NCI-H748 treated with DMSO at 0.1 percent for 48 hours (cell line): ENCODE measurements at places on chromosomes 1 and 21.

GRCh38 chr1:22753481-22753971 lies 42.9 kb downstream of the EPHB2 start:
- no peak for DNase-seq

DNA sequence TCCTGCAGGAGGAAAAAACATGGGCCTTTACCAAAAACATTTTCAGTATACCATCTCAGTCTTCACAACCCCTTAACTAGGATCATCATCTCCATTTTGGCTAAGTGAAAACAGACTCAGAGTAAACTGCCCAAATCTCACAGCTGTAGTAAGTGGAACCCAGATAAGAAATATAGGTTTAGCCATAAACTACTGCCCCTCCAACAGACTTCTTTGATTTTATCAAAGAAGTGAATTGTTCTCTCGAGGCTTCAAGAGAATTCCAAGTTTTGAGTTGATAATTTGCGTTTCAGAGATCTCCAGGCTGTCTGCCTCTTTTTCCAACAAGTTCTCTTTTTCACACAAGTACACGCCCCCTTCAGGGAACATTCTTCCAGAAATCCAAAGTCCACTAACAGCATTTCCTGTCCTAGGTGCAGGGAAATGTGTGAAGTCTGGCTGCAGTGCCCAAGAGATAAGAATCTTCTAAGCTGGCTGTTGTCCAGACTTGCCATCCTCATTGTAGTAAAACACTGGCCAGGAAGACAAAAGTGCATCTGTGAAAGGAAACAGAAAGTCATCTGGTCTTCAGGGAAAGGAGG lies 30.8 kb downstream of the RNF19B start:
- no peak for DNase-seq

DNA sequence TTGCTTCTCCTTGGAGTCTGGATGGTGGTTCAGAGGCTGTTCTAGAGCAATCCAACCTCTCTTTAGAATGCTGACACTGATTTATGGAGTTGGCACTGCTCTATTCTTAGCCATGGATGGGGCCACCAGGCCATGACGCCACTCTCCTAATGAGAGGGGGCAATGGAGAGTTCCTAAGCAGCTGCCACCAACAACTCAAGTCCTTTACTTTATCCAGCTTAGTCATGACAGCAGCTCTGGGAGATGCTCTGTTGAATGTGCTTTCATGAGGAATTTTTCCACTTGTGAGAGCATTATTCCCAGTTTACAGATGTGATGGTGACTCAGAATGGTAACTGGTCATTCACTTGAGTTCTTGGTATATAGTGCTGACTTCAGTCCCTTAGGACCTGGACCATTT lies 366.3 kb downstream of the HHAT start:
- DNase-seq: no peak

DNA sequence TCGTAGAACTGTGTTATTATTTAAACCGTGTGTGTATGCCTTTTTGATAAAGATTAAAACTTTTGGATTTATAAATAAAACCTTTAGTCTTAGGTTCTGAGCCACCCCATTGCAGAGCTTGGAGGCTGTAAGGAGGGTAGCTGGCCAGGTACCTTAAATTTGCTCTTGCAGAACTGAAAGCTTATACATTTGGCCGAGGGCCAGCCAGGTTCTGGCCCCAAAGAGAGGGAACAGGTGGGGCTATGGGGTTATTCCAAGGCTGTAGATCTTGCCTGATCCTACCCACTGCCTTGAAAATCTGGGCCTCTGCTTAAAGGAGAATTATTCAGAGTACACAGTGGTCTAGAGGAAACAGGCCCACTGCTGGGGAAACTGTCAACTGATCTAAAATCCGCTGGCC lies 59.6 kb downstream of the CAMK2N1 start:
- no peak for DNase-seq

DNA sequence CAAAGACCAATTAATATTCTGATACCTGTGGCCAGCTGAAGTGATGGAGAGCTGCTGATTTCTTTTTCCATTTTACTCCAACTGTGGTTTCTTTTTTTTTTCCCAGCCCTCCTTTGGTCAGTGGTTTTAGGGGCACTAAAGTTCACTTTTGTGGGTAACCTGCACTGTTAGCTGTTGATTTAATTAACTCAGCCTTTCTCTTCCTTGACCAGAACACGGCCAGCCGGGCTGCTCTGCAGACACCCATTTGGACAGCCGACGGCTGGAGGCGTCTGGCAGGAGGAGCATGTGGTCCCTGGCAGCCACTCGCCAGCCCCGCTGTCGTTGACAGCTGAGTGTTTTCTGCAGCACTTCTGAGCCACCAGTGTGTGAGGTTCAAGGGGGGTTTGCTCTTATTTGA lies 136.2 kb upstream of the RUNX3 start:
- no peak for DNase-seq

GRCh38 chr1:222642468-222642867 lies 24.6 kb downstream of the MIA3 start:
- DNase-seq: no peak

DNA sequence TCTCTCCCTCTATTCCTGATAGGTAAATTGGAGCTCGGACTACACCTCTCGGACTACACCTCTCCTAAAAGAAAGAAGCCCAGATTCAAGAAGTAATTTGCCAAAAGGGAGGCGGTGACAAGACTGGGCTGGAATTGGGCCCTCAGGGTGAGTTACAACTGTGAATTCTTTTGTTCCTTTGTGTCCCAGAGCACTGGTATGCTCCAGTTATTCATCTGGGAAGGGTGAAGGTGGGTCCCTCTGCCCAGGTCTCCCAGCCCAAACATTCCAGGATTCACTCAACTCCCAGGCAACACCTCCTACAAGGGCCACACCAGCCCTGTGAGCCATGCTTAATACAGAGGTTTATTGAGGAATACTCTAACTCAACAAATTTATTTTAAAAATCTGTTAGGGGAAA lies 69.2 kb downstream of the LMX1A start:
- DNase-seq: no peak

GRCh38 chr1:54815086-54815876 lies 14.2 kb upstream of the TTC22 start:
- no peak for DNase-seq

- peak; percentile 72 for DNase-seq
Measured at GRCh38 chr1:51622455-51622913, 5.6 kb downstream of the OSBPL9 start.

DNA sequence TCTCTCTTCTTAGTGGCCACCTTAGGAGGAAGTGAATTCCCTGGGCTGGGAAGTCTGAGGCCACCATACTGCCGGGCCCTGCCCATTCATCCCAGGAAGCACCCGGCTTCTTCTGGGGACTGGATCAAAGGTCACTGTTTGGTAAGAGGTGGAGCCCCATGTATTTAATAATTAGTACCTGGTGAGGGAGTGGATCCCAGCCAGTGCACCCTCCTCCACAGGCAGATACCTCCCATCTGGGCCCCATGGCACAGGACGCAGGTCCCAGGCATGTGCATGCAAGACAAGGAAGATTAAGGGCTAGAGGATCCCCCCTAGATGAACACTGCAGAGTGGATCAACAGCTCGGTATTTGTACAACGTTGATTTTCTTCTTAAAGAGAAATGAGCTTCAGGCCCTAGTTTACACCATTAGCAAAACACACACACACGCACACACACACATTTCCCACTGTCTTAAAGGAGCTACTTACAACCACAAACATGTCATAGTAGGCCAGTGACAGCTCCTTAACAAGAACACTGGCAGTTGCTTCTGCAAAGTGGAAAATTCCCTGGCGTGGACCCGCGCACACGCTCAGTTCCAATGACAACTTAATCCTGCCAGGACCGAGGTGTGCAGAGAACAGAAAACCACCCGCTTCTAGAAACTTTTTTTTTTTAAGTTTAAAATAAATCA lies 90.7 kb downstream of the MRPL37 start:
- no peak for DNase-seq

- DNase-seq: no peak
Measured at GRCh38 chr1:92031281-92032110, 1.7 kb downstream of the EPHX4 start.

- no peak for DNase-seq
Measured at GRCh38 chr1:2001773-2002411, 1.7 kb downstream of the CFAP74 start.

GRCh38 chr1:205495237-205495823 lies 9.1 kb upstream of the CDK18 start:
- DNase-seq: peak; percentile 32

DNA sequence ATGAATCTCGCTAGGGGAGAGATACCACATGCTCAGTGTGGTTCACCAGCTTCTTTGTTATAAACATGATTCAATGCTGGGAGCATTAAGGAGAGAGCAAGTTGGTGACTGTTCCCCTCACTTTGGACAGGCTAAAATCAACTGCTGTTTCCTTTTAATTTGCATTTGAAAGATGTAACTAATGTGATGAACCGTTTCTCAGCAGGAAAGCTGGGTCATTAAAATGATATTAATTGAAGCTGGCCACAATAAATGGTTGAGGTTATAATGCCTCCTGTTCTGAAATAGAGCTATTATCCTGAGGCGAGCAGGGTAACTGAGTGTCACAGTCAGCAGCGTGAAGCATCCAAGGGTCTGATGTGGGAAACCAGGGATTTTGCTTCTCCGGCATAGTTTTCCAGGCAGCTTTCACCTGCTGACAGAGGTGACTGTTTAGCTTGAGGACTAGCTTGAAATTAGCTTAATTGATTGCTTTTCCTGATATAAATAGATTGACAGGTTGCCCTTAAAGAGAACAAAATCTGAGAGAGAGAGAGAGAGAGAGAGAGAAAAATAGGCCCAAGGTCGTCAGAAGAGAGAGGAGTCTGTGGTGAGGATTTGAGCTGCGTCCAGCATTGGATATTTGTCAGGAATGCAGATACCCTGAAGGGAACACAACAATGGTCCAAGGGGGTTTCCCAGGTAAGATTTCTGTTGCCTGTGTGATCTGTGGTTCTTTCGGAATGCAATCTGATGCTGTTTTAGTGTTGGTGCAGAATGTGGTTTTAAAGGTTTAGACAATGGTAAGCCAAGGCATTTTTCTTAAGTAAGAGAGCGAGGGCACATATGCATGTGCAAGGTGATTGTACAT lies 209.7 kb downstream of the PATJ start:
- peak; percentile 23 for DNase-seq

DNA sequence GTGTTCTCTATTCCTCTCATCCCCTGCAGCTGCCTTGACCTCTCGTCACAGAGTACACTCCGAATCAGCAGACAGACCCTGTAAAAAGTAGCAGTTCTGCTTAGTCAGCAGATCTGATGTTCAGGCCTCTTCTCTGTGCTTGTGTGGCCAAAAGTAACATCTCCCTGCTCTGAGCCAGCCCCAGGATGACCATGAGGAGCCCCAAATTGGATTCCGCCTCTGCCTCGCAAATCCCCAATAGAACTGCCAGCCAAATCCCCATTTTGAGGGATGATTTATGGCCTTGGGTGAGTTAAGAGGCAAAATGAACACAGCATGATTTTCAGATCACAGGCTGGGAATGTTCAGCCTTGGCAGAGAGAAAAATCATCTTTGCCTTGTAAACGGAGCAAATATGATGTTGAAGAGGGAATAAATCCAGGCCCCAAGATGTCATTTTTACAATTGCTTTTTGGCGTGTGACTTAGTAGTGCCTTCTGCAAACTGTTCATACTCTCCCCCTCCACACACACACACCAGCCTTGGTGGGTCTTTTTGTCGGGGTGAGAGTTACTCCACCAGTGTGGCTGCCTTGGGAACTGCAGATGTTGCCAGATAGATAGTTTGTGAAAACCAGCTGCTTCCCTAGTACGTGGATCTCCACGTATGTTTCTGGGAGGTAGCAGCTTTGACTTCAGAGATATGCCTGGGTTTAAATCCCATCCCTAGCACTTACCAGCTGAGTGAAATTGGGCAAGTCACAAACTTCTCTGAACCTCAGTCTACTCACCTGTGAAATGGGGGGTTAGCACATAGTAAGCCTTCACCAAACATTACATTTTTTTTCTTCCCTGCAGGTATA lies 77.8 kb downstream of the MAN1C1 start:
- DNase-seq: no peak
